ENCODE measurements at places on chromosomes 1 and 21.

GRCh38 chr1:237141502-237141901 is 99.5 kb downstream of the RYR2 start:
- DNase-seq = no peak

DNA sequence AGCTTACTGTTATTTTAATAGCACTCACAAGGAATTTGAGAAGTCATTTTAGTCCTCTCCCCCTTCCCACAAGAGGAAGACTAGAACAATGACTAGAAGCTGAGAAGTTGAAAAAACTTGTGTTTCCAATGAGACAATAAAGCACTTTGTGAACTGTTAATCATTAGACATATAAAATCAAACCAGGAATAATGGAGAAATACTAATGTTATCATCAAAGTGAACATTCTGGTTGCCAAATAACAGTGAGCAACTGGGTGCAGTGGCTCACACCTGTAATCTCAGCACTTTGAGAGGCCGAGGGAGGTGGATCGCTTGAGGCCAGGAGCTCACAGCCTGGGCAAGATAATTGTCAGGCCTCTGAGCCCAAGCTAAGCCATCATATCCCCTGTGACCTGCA is 54.0 kb upstream of the RASAL2 start:
- DNase-seq = no peak

- DNase-seq = no peak
These were observed 46.5 kb upstream of the CDC7 start for GRCh38 chr1:91454136-91454535.

DNA sequence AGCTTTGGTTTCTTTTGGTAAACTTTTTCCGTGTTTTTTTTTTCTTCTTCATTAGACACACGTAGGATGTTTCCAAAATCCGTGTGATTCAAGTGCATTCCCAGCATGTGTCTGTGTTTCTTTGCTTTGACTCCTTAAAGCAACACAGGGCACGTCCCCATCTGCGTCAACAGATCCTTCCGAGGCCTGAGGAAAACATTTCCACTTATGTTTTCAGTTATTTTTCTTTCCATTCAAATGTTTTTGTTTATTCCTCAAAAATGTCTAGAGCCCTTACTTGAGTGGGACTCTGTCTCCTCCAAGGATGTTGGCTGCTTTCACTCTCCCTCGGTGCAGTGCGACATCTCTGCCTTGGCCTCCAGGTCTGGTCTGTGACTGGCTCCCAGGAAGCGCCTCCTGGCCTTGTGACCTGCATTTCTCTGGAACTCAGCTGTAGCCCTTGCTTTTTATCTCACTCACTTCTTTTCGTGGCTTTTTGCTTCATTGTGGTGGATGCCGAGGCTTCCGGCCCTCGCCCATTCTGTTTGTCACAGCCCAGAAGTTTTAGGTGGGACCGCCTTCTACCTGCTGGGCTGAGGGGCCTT is 31.3 kb upstream of the SLC19A1 start:
- no peak for DNase-seq

DNA sequence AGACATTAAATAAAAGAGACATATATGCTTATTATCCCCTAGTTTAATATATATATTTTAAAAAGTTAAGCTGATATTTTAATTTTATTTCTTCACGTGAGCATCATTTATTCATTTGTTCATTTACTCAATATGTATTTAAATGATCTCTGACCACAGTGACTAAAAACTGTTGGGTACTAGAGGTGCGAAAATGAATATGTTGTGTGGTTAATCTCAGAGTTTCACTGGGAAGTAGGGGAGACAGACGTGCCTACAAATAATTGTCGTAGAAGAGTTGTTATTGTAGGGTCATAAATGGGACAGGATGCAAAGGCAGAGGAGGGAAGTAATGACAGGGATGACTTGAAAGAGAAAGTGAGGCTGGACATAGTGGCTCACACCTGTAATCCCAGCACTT is 213.0 kb upstream of the CACYBP start:
- no peak for DNase-seq

DNA sequence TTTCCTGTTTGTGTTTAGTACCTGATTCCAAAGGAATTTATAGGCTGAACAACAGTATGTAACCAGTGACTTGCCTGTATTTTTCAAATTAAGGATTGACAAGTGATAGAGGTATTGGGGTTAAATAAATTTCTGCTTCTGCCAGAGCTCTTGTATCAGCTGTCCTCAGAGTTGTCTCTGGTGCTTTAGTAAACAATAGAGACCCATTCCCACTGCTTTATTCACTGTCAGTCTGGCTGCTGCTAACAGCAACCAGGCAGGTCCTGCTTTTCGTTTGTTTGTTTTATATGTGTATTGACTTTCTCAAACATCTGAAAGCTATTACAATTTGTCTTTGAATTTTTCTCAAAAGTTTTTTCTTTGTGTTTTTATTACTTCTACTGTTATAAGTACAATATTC is 76.1 kb downstream of the OLFM3 start:
- no peak for DNase-seq

GRCh38 chr1:21537932-21538630 is 28.9 kb downstream of the ALPL start:
- no peak for DNase-seq

GRCh38 chr1:225879521-225880221 is 2.5 kb downstream of the TMEM63A start:
- DNase-seq = no peak

DNA sequence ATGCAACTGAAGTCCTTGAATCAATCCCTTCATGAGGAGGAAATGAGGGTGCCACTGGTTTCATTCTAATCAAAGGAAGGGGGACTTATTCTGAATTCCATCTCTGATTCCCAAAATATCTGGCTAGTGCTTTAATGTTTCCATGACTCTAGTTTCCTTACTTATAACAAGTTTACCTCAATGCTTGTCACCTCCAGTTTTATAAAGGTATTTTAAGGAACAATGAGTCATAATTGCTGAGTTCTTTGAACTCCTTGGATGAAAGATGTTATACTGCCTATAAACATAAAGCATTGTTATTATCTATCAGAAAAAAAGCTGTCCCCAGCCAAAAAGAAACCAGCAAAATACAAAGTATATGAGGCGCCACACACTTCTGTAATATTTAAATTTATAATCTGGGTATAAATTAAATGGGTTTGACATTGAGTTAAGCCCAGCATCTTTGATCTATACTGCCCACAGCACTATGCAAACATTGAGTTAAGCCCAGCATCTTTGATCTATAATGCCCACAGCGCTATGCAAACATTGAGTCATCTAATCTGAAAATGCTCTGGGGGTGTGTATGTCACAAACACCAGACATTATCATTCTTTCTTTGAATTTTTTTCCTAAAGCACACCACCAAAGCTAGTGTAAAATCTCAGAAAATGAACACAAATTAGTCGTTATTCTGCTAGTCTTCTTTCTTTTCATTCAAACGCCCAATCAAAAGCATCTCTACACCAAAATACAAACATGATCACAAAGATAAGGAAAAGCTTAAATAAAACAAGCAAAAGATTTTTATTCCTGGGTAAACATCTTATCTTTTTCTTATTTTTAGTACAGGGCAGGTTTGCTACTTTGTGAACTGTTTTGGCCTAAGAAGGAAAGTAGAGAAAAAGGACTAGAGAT is 11.5 kb upstream of the CXADR start:
- DNase-seq = no peak

DNA sequence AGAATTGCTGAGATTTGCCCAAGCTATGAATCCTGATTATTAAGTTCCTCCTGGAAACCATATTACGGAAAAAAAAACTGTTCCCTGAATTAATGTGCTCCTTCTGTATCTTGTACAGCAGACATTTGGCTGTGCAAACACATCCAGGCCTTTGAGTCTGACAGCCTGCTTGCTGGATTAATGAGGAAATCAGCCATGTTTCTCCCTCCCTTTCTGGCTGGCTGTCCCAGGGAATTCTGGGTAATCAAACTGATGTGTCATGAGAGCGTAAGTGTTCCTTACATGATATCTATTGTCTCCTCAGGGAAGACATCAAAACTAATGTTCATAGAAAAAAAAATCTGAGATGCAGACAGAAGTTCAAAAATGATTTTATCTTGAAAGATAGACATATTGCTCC is 18.8 kb downstream of the PGBD5 start:
- DNase-seq = no peak
